NCI-H2029 (cell line): ENCODE measurements at places on chromosomes 2 and 18.
A peak's percentile ranks its signal among the peaks of the same experiment; 100 is the strongest.

DNA sequence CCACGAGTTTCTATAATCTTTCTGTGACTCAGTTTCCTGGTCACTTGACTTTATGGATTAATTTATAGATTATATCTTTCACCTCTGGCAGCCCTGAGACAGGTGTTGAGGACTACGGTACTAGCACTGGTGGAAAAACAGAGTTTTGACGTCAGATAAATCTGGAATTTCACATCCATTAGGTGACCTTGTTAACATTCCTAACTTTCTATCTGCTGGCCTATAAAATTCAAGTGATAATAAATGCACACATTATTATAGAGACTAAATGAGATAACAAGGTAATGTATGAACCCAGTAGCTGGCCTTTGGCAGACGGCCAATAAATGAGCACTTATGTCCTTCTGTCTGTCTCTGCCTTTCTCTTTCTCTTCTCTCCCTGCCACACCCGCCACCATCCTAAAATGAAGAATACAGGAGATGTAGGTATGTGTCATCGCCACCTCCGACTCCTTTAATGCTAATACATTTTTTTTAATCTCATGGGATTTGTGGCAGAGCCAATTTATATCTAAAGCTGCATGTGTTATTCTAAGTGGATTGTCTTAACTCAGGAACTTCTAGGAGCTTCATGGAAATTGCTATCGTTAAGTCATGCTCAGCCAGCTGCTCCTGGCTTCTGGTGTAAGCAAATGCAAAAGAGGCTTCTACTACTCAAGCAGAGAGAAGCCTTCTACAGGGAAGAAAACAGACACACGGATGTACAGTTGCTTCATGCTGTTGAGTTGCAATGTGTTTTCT, 2.3 kb downstream of the TM4SF20 start:
- DNase-seq: no peak

GRCh38 chr2:33000986-33001385, 54.2 kb downstream of the LTBP1 start:
- no peak for DNase-seq

DNA sequence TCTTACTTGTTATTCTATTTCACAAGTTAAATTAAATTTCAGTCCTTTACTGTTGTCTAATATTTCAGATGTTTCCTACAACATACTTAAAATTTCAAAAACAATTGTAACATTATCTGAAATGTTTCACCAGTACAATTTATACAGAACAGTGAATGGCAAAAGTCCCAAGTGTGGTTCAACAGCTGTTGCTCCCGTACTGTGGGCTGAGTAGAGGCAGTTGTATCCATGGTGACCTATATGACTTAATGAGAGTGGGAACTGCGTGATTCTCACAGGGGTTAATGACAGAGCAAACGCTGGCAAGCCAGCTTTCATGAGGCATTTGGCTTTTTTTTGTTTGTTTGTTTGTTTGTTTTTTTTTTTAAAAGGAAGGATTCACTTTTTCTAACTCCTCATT, 5.3 kb upstream of the PLCL1 start:
- DNase-seq: no peak

- no peak for DNase-seq
Observed at GRCh38 chr2:85704800-85705679, 10.9 kb downstream of the GNLY start.

DNA sequence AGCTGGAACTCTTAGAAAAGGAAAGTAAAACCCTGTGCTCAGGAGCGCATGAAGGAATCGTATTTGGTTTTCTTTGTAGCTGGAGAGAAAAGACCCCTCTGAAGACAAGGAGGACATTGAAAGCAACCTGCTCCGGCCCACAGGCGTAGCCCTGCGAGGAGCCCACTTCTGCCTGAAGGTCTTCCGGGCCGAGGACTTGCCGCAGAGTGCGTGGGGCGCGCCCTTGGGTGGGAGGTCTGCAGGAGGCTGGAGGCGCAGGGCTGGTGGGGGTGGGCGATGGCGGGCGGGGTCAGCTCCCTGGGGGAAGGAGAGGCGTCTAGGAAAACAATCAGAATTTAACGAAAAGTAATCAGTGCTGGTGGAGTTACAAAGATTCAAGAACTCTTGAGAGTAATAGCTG, 72.8 kb downstream of the DYSF start:
- DNase-seq: no peak

DNA sequence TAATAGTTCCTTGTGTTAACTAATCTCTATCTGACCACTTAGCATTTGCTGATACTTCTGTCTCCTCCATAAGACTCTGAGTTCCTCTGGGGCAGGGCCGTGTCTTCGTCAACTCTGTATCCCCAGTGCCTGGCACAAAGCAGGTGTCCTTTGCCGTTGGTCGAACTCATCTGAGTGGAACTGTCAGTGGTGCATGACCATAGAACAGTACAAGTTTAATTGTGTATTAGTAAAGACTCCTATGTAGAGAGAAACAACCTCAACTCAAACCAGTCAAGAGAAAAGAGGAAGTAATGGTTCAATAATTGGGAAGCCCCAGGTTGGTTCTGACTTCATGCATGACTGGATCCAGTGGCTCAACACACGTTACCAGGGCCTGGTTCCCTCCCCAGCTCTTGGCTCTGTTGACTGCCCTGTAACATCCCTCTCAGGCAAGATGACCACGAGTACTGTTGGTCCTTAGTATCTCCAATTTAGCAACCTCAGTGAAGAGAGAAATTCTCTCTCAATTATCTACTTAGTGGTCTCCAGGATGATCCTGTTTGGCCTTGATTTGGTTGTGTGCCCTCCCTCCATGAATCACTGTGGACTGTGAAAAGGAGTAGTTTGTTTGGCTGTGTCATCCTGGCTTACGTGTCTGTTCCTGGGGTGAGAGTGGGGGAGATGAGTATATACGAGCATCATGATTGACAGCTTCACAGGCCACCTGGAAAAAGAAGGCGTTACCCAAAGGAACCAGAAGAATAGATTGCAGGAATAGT, 58.5 kb upstream of the MSH6 start:
- peak; percentile 12 for DNase-seq

DNA sequence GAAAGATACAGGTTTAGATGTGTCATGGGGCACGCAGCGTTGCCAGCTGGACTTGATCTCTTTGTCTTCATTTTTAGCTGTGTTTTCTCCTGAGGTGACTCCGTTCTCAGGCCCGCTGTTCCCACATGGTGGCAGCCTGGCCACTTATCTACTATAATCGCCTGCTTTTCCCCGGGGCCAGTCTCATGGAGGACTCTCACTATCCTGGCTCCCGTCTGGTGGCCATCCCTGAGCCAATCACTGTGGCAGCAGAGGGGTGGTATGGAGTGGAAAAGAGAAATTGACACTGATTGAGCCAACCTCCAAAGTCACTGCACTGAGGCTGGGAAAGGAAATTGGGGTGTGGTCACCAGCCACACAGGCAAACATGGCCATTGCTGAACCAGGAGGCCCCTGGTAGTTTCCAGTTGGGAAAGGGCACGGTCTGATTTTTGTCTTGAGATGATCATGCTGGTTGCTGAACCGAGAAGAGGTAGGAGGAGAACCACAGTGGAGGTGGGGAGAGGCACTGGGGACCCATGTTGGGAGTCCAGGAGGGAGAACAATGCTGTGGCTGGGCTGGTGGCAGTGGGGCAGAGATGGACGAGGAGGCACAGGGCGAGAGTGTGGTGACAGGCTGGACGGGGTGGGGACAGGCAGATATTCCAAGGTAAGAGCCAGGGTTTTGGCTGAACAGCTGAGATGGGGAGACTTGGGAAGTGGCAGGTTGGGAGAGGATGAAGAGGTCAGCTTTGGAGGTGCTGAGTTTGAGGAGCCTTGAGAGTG, 45.6 kb downstream of the KCNIP3 start:
- no peak for DNase-seq

DNA sequence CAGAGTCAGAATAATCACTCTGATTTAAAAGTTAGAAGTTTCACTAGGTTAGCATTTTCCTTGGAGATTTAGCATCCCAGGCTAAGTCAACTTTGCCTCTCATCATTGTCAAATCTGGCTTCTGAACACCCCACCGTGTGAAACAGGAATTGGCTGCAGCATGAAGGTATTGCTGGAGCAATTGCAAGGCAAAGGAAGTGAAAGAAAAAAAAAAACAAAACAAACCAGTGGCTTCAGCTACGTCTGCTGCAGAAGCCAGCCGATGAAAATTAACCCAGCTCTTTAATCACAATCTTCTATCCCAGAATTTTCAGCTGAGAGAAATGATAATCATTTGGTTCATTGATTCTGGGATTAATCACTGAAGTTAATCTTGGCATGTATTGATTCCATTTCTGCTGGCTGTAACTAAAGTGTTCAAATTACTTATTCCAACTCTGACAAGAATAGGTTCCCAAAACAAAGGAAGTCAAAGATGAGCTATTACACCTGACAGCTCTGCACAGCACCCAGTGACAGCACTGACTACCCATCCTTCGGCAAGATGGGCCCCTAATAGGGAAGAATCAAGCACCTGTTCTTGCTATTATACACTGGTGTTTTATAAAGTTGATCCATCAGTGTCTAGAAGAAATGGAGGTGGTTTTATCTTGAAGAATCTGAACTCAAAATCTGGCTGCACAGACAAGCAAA, 42.7 kb upstream of the REG3G start:
- DNase-seq: no peak

GRCh38 chr2:159748089-159748488, 35.8 kb downstream of the MARCHF7 start:
- DNase-seq: no peak

DNA sequence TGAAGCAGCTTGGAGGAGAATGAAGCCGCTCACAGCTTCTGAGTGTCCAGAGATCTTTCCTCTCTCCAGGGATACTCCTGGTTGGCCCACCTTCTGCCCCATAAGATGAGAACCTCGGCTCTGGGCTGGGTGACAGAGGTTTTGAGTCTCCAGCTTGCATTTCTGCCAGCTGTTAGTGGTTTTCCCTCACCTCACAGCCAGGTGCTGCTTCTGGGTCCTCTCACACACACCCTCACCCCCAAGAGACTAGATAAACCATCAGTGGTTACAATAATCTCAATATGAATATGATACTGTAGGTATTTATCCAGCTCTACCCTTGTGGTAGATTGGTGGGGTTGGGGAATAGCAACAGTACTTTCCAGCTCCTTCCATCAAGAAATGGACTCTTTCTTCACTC, 161.7 kb upstream of the SIX3 start:
- no peak for DNase-seq

- peak; percentile 6 for DNase-seq
Observed at GRCh38 chr2:60707750-60708371, 48.2 kb upstream of the PAPOLG start.

DNA sequence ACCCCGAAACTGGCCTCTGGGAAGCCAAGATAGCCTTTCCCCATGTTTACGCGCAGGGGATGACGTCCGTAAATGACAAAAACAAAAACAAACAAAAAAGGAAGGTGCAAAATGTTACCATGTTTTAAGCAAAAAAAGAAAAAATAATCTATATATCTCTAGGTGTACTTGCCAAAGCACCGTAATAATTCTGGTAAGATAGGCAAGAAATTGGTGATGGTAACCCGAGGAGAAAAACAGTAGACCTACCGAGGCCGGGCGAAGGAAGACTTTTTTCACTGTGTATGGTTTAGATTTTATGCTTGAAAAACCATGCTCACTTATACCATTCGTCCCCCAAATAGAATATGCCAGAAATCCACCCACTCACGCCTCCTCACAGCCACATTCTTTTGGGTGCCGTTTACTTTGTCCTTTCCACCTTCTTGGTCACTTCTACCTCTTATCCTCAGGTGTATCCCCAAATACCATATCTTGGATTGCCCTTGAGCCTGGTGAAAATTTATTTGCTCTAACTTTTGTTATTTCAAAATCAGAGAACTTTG, 8.0 kb downstream of the GATA6 start:
- DNase-seq: no peak

DNA sequence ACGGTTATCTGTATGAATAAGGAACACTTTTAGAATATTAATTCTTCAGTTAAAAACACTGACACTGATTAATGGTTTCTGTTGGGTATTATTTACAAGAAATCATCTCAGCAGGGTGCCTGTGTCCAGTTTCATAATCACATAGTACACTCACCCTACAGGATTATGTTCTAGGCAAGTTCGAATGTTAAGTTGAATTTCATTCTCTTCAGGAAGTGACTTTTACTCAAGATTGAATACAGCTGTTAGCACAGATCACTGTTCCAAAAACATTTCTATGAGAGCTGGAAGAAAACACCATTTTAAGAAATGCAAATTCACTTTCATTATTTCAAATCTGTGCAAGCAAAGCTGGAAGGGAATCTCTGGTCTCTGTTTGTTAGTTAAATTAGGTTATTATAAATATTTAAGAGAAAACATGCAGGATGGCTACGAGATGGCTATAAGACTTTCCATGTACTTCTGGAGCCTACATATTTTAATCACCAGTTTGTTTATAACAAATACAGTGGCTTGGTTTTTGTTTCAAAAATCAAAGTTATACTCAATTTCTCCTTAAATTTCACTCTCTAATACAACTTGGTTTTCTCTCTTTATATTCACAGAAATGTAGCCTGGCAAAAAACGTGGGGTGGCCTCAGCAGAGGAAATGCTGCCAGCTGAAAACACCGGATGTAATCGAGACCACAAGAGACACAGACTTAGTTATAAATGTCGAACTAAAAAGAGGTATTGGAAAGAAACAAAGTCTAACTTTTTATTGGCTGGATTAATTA, 65.8 kb downstream of the RBMS1 start:
- DNase-seq: no peak

GRCh38 chr2:205675861-205676516, 6.3 kb upstream of the NRP2 start:
- no peak for DNase-seq

GRCh38 chr2:60794271-60794863, 38.3 kb downstream of the PAPOLG start:
- DNase-seq: no peak

DNA sequence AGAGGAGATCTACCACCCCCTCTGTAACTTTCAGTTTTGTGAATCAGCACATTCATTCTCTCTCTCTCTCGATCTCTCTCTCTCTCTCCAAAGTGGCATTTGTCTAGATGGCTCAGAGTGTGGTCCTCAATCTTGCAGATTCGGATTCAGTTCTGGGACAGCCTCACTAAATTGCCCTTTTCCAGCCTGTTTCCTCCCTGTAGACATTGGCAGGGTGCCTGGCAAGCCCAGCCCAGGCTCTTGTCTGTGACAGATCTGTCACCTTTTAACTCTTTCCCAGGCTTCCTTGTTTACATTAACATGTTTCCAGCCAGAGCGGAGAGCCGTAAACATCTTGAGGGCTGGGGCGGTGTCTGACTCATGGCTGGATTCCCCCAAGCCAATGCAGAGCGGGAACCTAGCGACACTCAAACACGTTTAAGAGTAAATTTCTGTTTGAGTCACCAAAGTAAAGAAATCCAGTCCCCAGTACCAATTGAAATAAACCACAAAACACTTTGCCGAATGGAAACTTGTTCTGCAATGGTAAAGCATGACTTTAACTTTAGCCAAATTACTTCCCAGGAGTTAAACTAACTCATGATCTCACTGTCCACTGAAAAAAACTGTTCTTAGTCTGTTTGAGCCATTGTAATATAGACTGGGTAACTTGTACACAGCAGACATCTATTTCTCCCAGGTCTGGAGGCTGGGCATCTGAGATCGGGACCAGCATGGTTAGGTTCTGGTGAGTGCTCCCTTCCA, 6.6 kb upstream of the CYP27C1 start:
- DNase-seq: peak; percentile 96

DNA sequence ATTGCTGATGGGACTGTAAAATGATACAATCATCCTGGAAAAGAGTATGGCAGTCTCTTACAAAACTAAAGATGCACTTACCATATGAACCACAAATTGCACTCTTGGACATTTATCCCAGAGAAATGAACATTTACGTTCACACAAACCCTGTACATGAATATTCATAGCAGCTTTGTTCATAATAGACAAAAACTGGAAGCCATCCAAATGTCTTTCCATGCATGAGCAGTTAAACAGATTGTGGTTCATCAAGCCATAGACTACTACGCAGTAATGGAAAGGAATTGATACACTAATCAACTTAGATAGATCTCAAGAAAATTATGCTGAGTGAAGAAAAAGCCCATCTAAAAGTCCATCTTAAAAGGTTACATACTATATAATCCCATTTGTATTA, 156.1 kb upstream of the SLC39A10 start:
- DNase-seq: no peak
